ENCODE measurements at places on chromosomes 1 and 21. TPM values are rescaled to one million over a fixed set of nuclear protein-coding genes. Genes with fewer than 3 reads are reported as not detected.

GRCh38 chr21:46559291-46559983 is 45.4 kb downstream of the S100B start:
- H3K4me1 ChIP-seq = peaks cover 40% of the 10 kb centered on the region
- H3K27me3 ChIP-seq = no peaks in the 10 kb centered on the region
- H3K36me3 ChIP-seq = peaks cover 39% of the 10 kb centered on the region
- peak overlapping the region; percentile 95 for H3K27ac ChIP-seq

DNA sequence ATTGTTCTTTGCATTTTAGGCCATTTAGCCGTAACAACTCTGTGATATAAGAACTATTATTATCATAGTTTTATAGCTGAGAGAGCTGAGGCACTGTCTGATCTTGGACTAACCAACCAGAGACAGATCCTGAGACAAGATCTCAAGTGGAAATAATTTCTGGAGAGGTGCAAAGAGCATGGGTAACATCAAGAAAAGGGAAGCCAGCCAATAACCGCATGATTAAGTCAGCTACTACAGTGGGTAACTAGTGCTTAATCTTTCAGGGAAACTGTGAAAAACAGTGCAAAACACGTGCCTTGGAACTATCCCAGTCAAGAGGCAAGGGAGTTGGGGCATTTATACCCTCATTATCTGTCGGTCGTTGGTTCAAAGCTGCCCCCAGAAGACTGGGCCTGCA is 105.8 kb downstream of the OMA1 start:
- H3K36me3 ChIP-seq = no peaks in the 10 kb centered on the region
- H3K4me3 ChIP-seq = no peak overlapping the region
- H3K27me3 ChIP-seq = no peaks in the 10 kb centered on the region
- DNase-seq = no peak

DNA sequence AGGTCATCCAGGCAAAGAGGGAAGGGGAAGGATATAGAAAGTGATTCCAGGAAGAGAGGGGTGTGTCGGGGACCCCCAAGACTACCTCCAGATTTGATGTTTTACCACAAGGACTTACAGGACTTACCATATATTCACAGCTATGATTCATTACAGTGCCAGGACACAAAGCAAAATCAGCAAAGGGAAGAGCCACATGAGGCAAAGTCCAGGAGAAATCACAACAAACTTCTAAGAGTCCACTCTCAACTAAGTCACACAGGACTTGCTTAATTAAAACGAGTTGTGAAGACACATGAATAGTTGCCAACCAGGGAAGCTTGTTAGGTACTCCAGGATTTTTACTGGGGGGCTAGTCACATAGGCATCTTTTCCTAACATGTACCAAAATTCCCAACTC is 217.3 kb downstream of the TTLL7 start:
- H3K4me1 ChIP-seq = no peaks in the 10 kb centered on the region
- H3K4me3 ChIP-seq = no peak overlapping the region
- no peak overlapping the region for H3K27ac ChIP-seq

- H3K27ac ChIP-seq = no peak overlapping the region
- H3K27me3 ChIP-seq = no peaks in the 10 kb centered on the region
- H3K4me3 ChIP-seq = no peak overlapping the region
- H3K36me3 ChIP-seq = peaks cover 43% of the 10 kb centered on the region
- H3K4me1 ChIP-seq = no peaks in the 10 kb centered on the region
Measured at GRCh38 chr1:109239409-109240068, 9.8 kb upstream of the CELSR2 start.

The WNT9A gene
- not detected for total RNA-seq

The ATP1A4 gene
- total RNA-seq = not detected

- no peak overlapping the region for H3K4me3 ChIP-seq
- no peak overlapping the region for H3K27ac ChIP-seq
- DNase-seq = no peak
- H3K4me1 ChIP-seq = no peaks in the 10 kb centered on the region
Measured at GRCh38 chr1:162094271-162094670, 24.8 kb downstream of the NOS1AP start.

GRCh38 chr1:46036894-46037839 is 95.3 kb downstream of the PIK3R3 start:
- H3K27me3 ChIP-seq = no peaks in the 10 kb centered on the region
- H3K36me3 ChIP-seq = no peaks in the 10 kb centered on the region
- H3K4me3 ChIP-seq = no peak overlapping the region
- H3K4me1 ChIP-seq = no peaks in the 10 kb centered on the region
- H3K27ac ChIP-seq = no peak overlapping the region

GRCh38 chr21:43605320-43606215 is 53.7 kb downstream of the HSF2BP start:
- no peaks in the 10 kb centered on the region for H3K36me3 ChIP-seq
- no peak overlapping the region for H3K4me3 ChIP-seq
- H3K27ac ChIP-seq = no peak overlapping the region
- H3K27me3 ChIP-seq = peaks cover 7% of the 10 kb centered on the region
- no peak for DNase-seq
- peaks cover 14% of the 10 kb centered on the region for H3K4me1 ChIP-seq

The LMO4 gene
- 41.1 TPM for total RNA-seq

- no peak overlapping the region for H3K27ac ChIP-seq
- DNase-seq = no peak
- no peaks in the 10 kb centered on the region for H3K27me3 ChIP-seq
- H3K36me3 ChIP-seq = no peaks in the 10 kb centered on the region
- H3K4me3 ChIP-seq = no peak overlapping the region
Measured at GRCh38 chr1:88399690-88400089, 284.4 kb upstream of the PKN2 start.

The ITLN2 gene
- total RNA-seq = not detected

DNA sequence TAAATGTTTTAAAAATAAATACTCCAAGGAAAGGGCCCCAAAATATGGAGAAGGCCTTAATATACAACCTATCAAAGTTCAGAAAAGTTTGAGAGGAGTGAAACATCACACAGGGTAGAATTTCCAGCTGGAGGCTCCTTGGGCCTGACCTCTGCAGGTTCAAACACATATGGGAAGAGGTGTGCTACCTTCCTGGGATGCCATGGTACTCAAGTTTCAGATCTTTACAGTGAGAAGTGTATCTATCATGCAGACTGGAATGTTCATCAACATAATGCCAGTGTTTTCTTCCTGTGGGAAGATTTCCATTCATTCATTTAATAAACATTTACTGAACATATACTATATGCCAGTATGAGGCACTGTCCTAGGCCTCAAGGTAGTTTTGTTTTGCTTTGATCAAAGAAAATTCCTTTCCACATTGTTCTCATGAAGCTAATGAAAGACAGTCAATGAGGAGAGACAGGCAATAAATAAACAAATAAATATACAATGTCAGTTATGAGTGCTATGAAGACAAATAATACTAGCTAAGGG is 14.6 kb upstream of the ADAR start:
- H3K4me3 ChIP-seq = no peak overlapping the region
- peaks cover 23% of the 10 kb centered on the region for H3K36me3 ChIP-seq
- DNase-seq = no peak
- no peak overlapping the region for H3K27ac ChIP-seq
- peaks cover 63% of the 10 kb centered on the region for H3K4me1 ChIP-seq
- no peaks in the 10 kb centered on the region for H3K27me3 ChIP-seq

The TFAP2E gene
- 0.47 TPM for total RNA-seq

DNA sequence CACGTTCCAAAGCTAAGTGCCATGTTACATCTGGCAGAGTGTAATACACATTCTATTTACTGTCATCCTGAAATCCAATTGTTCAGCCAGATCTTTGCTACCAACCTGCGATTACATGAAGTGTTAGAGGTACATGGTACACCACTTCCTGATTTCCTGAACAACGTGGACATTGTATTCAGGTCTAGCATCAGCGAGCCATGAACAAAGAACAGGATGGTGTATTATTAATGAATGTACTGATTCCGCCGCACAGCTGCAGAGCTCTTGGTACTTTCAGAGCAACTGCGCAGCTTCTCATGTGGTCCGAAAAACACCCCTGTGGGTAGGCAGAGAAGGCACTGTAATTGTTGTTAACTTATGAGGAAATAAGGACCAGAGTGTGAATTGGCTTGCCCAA is 511.4 kb downstream of the AJAP1 start:
- no peaks in the 10 kb centered on the region for H3K4me1 ChIP-seq
- H3K36me3 ChIP-seq = no peaks in the 10 kb centered on the region
- no peak overlapping the region for H3K27ac ChIP-seq

The CELA2B gene
- total RNA-seq = not detected

DNA sequence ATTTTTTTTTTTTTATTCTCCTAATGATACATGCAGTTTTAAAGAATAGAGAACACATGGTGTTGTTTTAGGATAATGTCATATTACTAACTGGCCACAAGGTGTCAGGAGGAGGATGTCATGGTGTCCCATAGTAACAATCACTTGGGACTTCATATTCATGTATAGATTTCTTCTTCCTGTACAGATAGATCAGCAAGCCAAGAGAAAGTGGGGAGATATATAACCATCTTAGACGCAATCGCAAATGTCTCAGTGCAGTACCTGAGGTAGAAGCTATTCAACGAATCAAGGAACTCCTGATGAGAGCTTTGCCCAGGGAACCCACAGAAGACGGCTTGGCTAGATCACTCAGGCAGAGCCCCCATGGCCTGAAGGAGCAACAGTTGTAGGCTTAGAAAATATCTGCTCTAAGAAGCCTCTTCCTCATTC is 12.3 kb downstream of the OR2T11 start:
- H3K4me1 ChIP-seq = peaks cover 9% of the 10 kb centered on the region
- H3K36me3 ChIP-seq = no peaks in the 10 kb centered on the region
- DNase-seq = no peak
- no peaks in the 10 kb centered on the region for H3K27me3 ChIP-seq

DNA sequence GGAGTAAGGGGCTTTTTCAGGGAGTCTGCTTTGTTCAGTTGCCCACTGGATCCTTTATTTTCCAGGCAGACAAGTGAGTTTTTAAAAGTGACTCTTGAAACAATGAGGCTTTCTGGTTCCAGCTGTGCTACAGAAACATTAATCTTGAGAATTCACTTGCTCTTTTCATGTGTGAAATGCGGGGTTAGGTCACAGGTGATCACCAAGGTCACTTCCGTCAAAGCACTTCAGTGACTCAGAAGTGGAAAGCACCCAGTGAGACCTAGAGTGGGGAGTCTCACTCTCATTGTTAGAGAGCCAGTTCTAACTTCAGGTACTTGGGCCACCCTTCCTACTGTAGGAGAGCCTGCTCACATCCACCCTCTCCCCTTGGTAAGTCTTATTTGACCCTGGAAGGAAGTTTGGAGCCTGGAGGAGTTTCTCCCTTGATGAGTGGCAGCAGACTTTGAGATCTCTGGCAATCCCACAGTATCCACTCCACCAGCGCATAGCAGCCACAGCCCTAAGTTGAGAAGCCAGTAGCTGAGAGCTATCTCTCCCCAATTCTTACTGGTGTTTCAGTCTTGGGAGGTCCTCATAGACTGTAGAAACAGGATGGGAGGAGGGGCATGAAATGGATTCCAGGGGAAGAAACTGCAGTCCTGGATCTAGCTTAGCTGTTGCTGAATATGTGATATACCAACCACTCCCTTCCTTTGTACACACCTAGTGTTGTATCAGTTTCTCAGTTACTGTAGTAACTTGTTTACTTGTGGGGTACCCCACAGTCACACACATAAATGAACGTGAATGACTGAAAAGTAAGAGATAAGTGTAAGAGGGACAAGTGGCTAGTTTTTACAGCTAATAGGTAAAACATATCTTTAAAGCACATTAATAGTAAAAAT is 3.1 kb downstream of the TACSTD2 start:
- peak overlapping the region; percentile 26 for H3K27ac ChIP-seq
- H3K4me1 ChIP-seq = peaks cover 44% of the 10 kb centered on the region
- peaks cover 8% of the 10 kb centered on the region for H3K36me3 ChIP-seq
- H3K27me3 ChIP-seq = peaks cover 74% of the 10 kb centered on the region

The TRNP1 gene
- total RNA-seq = 2.0 TPM

- H3K4me3 ChIP-seq = no peak overlapping the region
- no peaks in the 10 kb centered on the region for H3K4me1 ChIP-seq
- DNase-seq = no peak
- no peaks in the 10 kb centered on the region for H3K36me3 ChIP-seq
- no peak overlapping the region for H3K27ac ChIP-seq
- H3K27me3 ChIP-seq = peaks cover 56% of the 10 kb centered on the region
Measured at GRCh38 chr1:114152508-114153260, 985 bp downstream of the SYT6 start.

- H3K27ac ChIP-seq = no peak overlapping the region
- H3K4me3 ChIP-seq = no peak overlapping the region
- peaks cover 25% of the 10 kb centered on the region for H3K27me3 ChIP-seq
- peaks cover 15% of the 10 kb centered on the region for H3K4me1 ChIP-seq
Measured at GRCh38 chr1:112841825-112842224, 114.2 kb downstream of the SLC16A1 start.

- peak overlapping the region; percentile 93 for H3K27ac ChIP-seq
- peak overlapping the region; percentile 96 for H3K4me3 ChIP-seq
- peaks cover 47% of the 10 kb centered on the region for H3K4me1 ChIP-seq
- peaks cover 2% of the 10 kb centered on the region for H3K27me3 ChIP-seq
- DNase-seq = no peak
- peaks cover 41% of the 10 kb centered on the region for H3K36me3 ChIP-seq
Measured at GRCh38 chr1:154960446-154961136, 991 bp downstream of the PYGO2 start.

The SH2D2A gene
- total RNA-seq = 283 TPM
